Esophagus squamous epithelium (tissue), 5 donors: ENCODE measurements at places on chromosomes 1 and 21.

DNA sequence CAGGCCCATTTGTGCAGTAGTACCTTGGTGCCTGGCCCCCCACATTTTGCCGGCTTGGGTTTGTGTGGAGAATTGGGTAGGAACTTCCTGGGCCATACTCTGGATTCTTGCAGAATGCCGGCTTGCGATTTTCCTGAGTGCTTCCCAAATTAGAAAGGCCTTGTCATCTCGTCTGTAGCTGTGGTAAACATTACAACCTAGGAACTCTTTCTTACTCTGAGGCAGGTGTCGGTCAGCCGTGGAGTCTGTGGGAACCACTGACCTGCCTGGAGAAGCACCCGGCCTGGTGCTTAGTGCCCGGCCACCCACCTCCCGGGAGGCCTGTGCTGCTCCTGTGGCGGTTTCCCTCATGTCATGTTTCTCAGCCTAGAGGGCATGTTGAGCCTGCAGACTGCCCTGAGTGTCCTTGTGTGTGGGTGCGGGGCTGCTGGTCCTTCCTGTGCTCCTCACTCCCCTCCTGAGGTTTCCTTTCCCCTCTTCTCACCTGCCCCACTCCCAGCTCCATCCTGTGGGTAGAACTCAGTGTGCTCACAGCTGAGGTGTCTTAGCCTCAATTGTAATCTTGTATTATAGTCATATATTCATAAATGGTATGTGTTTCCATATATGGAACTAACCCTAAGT, 64.7 kb downstream of the S100B start:
- DNase-seq, result no peak

- no peak for DNase-seq
Measured at GRCh38 chr1:88088481-88088880, 595.6 kb upstream of the PKN2 start.

DNA sequence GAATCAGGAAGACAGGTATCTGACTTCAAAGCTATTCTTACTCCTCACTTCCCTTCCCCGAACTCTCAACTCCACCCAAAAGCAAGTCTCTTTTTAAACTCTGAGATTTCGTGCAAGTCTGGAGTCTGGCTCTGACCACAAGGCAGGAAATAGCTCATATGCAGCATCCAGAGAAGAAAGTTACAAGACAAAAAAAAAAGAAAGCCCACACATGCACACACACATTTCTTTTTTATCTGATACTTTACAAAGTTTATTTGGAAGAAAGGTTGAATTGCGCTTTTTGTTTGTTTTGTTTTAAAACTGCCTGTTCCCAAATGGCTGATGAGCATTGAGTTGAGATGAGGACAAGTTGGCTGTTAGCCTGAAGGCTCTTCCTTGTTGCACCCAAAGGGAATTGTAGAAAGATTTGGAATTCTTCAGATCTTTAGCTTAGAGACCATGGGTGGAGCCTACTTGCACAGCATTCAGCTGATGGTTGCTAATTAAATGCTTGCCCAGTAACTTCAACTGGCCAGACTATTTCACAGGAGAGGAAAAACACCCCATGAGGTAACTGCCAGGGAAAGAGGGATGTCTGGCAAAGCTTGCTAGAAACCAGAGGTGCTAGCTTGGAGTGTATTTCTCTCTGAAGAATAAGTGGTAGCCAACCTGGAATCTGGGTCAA, 490.3 kb downstream of the TTLL7 start:
- no peak for DNase-seq

GRCh38 chr1:55751776-55752175, 536.6 kb upstream of the USP24 start:
- no peak for DNase-seq

DNA sequence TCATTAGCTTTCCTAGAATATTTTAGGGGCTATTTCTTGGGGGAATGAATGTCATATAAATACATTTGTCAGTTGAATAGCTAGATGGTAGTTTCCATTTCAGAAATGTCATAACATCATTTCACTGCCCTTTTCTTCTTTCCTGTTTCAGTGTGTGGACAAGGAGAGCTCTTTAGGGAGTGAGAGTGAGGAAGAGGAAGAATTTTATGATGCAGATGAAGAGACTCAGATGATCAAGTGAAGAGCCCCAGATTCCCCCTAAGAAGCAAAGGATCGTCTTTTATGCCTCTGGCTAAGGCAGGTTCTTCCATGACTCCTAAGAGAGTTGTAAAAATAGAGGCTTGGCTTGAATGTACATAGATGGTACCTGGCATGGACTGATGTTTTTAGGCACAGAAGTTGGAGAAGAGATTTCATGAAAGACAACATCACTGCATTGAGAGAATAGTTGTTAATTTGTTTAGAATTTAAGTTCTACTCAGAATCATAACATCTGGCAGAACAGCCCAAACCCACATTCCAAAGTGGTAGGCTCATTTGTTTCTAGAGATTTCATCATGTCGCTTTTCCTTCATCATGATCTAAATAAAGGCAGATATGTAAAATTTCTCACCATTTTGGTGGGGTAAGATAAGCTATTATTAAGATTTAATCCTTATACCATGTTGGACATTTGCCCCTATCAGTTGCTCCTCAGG, 44.2 kb upstream of the MAB21L3 start:
- DNase-seq, result no peak

DNA sequence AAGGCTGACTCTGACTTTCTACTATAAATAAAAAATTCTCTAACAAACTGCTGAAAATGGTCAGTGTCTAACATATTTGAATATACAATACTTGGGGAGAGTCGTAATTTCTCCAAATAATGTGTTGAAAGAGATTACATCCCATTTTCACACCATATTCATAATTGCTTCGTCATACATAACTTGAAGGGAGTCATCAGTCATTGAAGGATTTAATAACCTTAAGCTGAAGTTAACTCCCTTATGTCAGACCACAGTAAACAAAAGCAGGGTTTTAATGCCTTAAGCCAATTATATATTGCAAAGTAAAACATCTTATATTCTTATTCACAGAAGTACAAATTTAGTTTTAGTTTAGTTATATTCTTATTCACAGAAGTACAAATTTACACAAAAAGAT, 129.9 kb downstream of the RERE start:
- no peak for DNase-seq

DNA sequence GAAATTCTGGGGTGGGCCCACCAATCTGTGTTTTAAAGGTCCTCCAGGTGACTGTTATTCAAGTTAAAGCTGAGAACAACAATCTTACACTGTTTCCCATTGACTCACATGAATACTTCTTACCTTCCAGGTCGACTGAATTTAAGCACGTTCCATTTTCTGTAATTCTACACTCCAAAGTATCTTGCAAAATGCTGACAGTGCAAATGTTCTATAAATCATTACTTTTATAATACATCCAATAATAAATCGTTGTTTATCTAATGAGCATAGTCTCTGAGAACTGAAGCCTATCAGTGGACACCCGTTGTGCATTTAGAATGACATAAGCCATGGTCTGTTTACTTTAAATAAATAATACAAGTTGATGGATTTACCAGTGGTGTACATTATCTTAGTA, 75.8 kb upstream of the FMO3 start:
- DNase-seq, result no peak

- DNase-seq, result no peak
Measured at GRCh38 chr1:16925635-16926490, 4.1 kb downstream of the CROCC start.

DNA sequence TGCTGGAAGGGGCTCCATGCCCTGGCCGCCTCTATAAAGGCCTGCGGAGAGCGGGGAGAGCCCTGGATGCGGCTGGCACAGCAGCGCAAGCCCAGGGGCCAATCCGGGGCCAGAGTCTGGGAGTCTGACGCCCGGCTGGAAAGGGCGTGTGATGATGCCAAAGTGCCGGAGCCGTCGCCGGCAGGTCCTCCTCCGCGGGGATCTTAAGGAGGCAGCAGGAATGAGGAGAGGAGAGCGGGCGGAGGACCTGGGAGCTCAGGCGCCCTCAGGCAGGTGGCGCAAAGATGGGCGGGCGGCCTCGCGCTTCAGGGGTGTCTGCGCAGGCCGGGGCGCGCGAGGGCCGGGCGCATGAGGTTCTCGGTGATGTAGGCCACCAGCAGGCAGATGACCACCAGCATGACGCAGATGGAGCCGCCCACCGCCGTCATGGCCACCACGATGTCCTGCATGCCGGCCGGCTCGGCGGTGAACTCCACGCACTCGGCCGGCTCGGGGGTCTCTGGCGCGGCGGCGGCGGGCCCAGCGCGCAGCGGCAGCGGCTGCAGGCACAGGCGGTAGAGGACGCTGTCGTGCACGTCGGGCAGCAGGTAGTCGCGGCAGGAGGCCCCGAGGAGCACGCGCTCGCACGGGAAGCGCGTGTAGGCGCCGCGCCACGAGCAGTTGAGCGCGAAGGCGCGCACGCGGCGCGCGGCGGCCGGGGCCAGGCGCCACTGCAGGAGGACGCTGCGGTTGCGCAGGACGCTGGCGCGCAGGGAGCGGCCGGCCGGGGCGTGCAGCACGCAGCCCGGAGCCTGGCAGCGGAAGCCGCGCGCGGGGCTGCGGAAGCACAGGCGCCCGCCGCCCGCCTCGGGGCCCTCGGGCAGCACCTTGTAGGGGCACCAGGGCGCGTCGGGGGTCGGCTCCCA, 653 bp downstream of the FNDC10 start:
- no peak for DNase-seq

DNA sequence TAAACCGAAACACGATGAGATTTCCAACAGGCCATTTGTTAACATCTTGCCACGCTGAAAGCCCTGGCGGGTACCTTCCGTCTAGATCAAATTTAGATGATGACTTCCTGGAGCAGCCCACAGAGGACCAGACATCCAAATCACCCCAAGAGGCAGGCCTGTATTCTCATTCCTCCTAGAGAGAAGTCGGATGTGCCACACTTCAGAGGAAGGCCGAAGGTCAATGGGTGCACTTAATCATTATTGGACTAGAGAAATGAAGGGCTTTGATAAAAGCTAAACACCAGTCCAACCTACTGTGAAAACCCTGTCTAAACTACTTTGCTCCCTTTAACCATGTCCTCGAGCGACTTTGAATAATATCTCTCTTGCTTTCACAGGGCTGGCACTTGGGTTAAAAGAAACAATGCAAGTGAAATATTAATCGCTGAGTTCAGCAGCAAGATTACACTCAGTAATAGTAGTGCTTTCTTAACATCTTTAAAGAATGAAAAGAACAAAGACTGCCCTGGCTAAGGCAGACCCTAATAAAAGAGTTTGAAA, 76.5 kb downstream of the BCAR3 start:
- DNase-seq, result no peak

- no peak for DNase-seq
Measured at GRCh38 chr1:29372108-29372507, 135.8 kb downstream of the PTPRU start.

DNA sequence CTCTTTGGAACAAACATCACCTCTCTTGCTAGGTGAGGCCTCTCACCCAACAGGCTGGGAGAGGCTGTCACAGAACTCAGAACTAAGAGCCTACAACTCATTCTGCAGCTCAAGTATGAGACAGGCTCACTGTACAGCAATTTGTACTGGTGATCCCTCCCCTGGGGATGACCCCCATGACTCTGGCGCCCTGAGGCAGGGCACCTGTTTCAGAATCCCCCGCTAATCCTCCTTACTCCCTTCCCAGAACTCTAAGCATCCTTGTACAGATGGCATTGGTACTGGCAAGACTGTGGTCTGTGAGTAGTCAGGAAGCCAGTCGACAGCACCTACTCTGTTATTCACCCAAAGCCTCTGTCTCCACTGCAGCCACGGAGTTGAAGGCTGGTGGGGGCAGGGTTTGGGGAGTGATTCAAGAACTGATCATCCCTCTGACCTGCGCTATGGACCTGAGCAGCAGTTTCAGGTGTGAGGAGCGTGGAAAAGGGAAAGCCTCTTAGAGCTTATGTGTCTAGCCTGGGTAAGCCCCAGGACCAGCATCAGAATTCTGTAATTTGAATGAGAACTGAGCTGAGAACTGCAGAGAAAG, 655.5 kb downstream of the KIF26B start:
- no peak for DNase-seq
